MCF 10A (cell line): ENCODE measurements at places on chromosomes 6 and 20. TPM values are rescaled to one million over a fixed set of nuclear protein-coding genes. Genes with fewer than 3 reads are reported as not detected.

The GPR63 gene
- 0.42 and 0.54 TPM in 2 replicates for total RNA-seq

The ITCH gene
- total RNA-seq, result 57.3 and 68.3 TPM in 2 replicates

The SLC22A23 gene
- 11.5 and 11.9 TPM in 2 replicates for total RNA-seq

The OXT gene
- not detected in 2 replicates for total RNA-seq

The RIPOR2 gene
- 3.5 and 4.9 TPM in 2 replicates for total RNA-seq

The BMP2 gene
- 6.7 and 7.7 TPM in 2 replicates for total RNA-seq

The DCDC2 gene
- total RNA-seq, result 0.52 TPM in 1 of 2 replicates, not detected in the other

The PAX1 gene
- not detected in 2 replicates for total RNA-seq

The ZNF165 gene
- total RNA-seq, result 7.1 and 10.8 TPM in 2 replicates

The BANF2 gene
- total RNA-seq, result not detected in 2 replicates

The TRIM40 gene
- total RNA-seq, result not detected in 2 replicates

The PCK1 gene
- total RNA-seq, result not detected in 2 replicates

The PNPLA1 gene
- total RNA-seq, result 0.27 TPM in 1 of 2 replicates, not detected in the other

The CAPN11 gene
- total RNA-seq, result not detected in 2 replicates

The ENPP4 gene
- 0.30 and 0.32 TPM in 2 replicates for total RNA-seq

DNA sequence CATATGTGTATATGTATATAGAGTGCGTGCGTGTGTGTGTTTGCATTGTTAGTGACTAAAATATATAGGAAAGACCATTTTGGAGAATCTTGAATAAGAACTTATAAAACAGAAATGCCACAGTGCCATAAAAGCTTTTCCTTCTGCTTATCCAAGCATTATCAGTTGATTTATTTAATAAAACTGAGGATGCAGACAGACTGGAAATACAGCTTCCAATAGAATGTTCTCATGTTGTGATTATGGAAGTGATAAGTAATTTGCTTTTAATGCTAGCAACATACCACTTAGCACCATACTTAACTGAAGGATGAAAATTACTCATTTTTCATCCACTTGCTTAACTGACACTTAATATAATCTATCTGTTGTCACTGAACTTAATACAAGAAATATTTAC is 820.1 kb downstream of the TFAP2A start:
- H3K36me3 ChIP-seq, result no peaks in the 10 kb centered on the region
- no peak overlapping the region for H3K27ac ChIP-seq
- H3K27me3 ChIP-seq, result no peaks in the 10 kb centered on the region
- no peak overlapping the region for H3K4me3 ChIP-seq
- H3K4me1 ChIP-seq, result no peaks in the 10 kb centered on the region

GRCh38 chr6:2230659-2231277 is 14.6 kb downstream of the GMDS start:
- no peaks in the 10 kb centered on the region for H3K27me3 ChIP-seq
- H3K36me3 ChIP-seq, result peaks cover 6% of the 10 kb centered on the region
- H3K4me1 ChIP-seq, result peaks cover 15% of the 10 kb centered on the region
- peak; percentile 1 for DNase-seq
- H3K27ac ChIP-seq, result peak overlapping the region; percentile 46
- no peak overlapping the region for H3K4me3 ChIP-seq

GRCh38 chr6:142444376-142444775 is 142.6 kb downstream of the ADGRG6 start:
- H3K4me3 ChIP-seq, result no peak overlapping the region
- H3K36me3 ChIP-seq, result peaks cover 9% of the 10 kb centered on the region
- no peak overlapping the region for H3K27ac ChIP-seq
- H3K27me3 ChIP-seq, result no peaks in the 10 kb centered on the region

GRCh38 chr6:129863664-129864063 is 2.5 kb upstream of the TMEM244 start:
- H3K4me3 ChIP-seq, result no peak overlapping the region
- no peaks in the 10 kb centered on the region for H3K4me1 ChIP-seq
- H3K27me3 ChIP-seq, result no peaks in the 10 kb centered on the region
- H3K27ac ChIP-seq, result no peak overlapping the region
- DNase-seq, result peak; percentile 18

DNA sequence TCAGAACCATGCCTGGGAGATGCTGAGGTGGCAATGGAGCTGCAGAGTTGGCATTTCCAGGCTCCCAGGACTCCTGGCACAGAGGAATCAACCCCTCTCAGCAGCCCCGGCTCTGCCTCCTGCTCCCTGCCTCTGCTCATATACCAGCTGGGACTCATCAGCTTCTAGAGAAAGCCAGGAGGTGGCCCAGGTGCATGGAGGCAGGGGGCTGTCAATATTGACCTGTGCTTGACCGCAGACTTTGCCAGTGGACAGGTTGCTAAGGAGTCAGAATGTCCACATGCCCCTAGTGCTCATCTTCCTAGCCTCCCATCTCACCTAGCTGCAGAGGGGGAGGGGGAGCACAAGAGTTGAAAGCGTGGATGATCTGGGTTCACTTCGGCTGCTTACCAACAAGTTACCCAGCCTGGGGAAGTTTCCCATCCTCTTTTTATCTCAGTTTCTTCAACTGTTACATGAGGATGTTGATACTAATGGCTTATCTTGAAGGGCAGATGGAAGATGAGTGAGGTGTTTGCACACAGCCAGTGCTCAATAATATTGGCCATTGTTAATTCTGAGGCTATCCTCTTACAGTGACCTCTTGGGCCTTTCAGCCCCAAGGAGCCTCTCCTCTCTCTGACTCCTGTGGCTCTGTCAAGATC is 9.2 kb upstream of the SCRT2 start:
- no peaks in the 10 kb centered on the region for H3K36me3 ChIP-seq
- peaks cover 70% of the 10 kb centered on the region for H3K27me3 ChIP-seq
- H3K4me1 ChIP-seq, result no peaks in the 10 kb centered on the region
- H3K27ac ChIP-seq, result no peak overlapping the region

GRCh38 chr6:193773-194310 is 98.4 kb upstream of the DUSP22 start:
- H3K4me1 ChIP-seq, result peaks cover 16% of the 10 kb centered on the region
- H3K4me3 ChIP-seq, result no peak overlapping the region
- no peaks in the 10 kb centered on the region for H3K27me3 ChIP-seq
- H3K36me3 ChIP-seq, result no peaks in the 10 kb centered on the region
- DNase-seq, result no peak
- H3K27ac ChIP-seq, result no peak overlapping the region

DNA sequence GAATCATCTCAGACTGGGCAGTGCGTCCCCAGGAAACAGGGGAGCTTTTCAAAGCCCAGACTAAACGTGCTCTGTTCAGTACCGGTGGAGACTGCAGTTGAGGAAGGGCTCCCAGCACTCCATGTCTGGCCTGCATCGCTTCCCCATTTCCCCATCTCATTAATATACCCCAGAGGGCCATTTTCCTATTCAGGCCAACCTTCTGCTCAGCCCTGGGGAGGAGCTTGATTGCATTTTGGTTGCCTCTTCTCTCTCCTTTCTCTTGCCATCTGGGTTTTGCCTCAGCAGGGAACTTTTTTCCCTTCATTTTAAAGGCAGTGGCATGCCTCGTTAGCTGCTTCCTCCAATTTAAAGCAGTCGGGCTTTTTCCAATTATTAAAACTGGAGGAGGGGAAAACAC is 394.3 kb upstream of the SOX4 start:
- H3K27ac ChIP-seq, result no peak overlapping the region
- H3K4me3 ChIP-seq, result no peak overlapping the region
- no peaks in the 10 kb centered on the region for H3K36me3 ChIP-seq
- DNase-seq, result no peak
- no peaks in the 10 kb centered on the region for H3K4me1 ChIP-seq

DNA sequence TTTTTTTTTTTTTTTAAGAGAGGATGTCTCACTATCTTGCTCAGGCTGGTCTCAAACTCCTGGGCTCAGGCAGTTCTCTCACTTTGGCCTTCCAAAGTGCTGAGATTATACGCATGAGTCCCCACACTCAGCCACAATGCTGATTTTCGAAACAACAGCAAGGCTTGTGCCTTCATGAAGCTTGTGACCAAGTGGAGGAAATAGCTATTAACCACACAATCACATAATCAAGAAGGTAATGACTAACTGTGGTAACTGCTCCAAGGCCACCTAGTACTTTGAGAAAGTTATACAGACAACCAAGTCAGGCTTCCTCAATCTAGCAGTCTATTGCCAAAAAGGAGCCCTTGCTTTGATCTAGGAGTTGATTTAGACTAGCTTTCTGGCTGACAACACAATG is 46.3 kb downstream of the SOD2 start:
- DNase-seq, result no peak
- peaks cover 11% of the 10 kb centered on the region for H3K36me3 ChIP-seq
- no peak overlapping the region for H3K4me3 ChIP-seq
- H3K4me1 ChIP-seq, result peaks cover 15% of the 10 kb centered on the region

DNA sequence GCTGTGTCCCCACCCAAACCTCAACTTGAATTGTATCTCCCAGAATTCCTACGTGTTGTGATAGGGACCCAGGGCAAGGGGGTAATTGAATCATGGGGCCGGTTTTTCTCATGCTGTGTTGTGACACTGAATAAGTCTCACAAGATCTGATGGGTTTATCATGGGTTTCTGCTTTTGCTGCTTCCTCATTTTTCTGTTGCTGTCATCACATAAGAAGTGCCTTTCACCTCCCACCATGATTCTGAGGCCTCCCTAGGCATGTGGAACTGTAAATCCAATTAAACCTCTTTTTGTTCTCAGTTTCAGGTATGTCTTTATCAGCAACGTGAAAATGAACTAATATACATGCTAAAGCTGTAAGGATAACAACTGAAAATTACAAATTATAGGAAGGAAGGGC is 88.3 kb downstream of the CDYL start:
- peaks cover 5% of the 10 kb centered on the region for H3K36me3 ChIP-seq
- H3K27me3 ChIP-seq, result no peaks in the 10 kb centered on the region
- H3K4me1 ChIP-seq, result peaks cover 6% of the 10 kb centered on the region
- DNase-seq, result no peak

DNA sequence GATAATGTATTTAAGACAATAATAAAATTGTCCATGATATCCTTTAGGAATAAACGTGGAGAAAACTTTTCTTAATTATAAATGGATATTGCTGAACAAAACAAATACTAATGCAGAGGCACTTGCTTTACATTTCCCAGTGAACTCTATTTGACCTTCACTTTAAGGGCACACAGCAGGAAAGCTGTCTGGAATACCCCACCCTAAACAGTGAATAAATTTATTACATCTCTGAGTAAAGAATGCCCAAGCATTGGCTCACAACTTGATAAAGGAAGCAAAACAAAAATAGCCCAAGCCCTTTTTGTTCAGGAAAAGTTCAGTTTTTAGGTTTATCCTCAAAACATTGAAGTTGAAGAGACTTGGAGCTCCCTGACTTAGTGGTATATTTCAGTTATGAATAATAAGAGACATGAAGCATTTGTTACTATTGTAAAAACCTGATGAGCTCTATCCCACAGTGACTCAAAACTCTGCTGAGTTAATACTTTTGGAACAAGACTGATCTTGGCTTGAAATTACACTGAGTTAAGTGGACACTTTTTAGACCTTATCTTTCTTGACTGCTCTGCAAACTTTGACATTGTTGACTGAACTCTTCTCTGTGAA is 353.9 kb downstream of the BCKDHB start:
- no peaks in the 10 kb centered on the region for H3K36me3 ChIP-seq
- DNase-seq, result no peak
- no peaks in the 10 kb centered on the region for H3K27me3 ChIP-seq
- no peak overlapping the region for H3K27ac ChIP-seq
- peaks cover 38% of the 10 kb centered on the region for H3K4me1 ChIP-seq
- no peak overlapping the region for H3K4me3 ChIP-seq

DNA sequence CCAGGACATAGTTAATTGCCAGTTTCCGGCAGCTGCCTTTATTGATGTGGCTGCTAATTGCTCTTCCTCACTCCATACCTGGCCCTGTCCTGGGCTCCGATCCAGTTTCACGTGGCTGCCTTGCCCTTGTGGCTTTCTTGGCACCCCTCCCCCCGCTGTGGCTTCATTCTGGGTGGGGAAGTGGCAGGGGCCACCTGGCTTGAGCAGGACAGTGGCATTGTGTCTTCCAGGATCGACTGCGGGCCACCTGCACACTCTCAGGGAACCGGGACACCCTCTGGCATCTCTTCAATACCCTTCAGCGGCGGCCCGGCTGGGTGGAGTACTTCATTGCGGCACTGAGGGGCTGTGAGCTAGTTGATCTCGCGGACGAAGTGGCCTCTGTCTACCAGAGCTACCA is 10.8 kb downstream of the MAVS start:
- no peak overlapping the region for H3K4me3 ChIP-seq
- H3K27me3 ChIP-seq, result no peaks in the 10 kb centered on the region
- peaks cover 9% of the 10 kb centered on the region for H3K4me1 ChIP-seq
- peak overlapping the region; percentile 28 for H3K27ac ChIP-seq

DNA sequence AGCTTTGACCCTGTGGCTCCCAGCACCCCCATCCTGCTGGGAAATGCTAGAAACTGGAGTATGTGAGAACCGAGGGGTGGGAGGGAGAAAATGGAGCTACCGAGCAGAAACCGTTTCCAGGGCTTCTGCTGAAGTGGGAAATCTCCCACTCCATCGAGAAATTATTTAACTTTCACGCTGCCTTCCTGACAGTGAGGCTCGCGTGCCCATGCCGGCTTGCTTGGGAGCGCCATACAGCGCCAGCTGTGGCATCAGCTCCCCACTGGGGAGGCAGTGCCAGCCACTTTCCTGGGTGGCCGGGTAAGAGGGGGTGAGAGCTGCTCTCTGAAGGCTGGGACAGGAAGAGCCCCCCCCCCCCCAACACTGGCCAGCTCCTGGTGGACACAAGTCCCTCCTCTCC is 268.9 kb downstream of the TAF4 start:
- H3K36me3 ChIP-seq, result no peaks in the 10 kb centered on the region
- no peaks in the 10 kb centered on the region for H3K27me3 ChIP-seq
- no peaks in the 10 kb centered on the region for H3K4me1 ChIP-seq
- no peak for DNase-seq
- H3K4me3 ChIP-seq, result no peak overlapping the region

DNA sequence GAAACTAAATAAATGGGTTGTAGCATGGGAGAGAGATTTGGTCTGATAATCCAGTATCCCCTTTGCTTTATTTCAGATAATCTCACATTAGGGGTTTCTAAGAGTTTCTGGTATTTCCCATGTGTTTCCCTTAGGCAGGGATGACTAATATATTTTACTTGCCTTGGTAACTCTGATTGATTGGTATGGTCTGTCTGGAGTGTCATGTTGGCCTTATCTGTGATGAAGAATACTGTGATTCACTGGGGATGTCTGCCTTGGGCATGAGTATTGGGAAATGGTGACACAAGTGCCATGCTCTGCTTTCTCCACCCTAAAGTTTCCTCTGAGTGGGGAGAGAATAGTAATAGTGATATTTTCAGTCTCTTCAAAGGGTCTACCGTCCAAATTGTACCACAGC is 10.1 kb downstream of the SLC22A2 start:
- no peak overlapping the region for H3K4me3 ChIP-seq
- no peaks in the 10 kb centered on the region for H3K27me3 ChIP-seq

DNA sequence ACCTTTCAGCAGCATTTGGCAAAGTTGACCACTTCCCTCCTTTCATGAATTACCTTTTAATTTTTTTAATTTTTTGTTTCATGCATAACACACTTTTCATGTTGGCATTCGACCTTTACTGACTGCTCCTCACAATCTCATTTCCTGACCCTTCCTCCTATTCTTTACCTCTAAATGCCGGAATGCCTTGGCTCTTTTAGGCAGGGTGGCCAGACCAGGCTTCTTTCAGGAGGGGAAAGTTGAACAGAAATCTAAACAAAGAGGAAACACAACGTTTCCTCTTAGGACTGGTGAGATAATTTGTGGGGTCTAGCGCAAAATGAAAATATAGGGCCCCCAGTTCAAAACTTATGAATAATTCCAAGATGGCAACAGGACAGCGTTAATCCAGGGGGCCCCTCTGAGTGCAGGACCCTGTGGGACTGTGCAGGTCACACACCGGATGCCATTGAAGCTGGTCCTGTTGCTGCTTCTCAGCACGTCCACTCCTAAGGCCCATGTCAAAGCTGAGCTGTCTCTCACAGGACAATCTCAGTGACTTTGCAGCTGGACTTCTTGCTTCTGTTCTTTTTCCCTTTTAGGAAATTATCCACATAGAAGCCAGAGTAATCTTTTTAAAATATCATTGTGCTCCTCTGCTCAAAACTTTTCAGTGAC is 313.8 kb downstream of the HDGFL1 start:
- peaks cover 17% of the 10 kb centered on the region for H3K4me1 ChIP-seq

- no peaks in the 10 kb centered on the region for H3K4me1 ChIP-seq
- peaks cover 41% of the 10 kb centered on the region for H3K27me3 ChIP-seq
- no peaks in the 10 kb centered on the region for H3K36me3 ChIP-seq
- no peak for DNase-seq
These were observed 90.5 kb upstream of the FERMT1 start for GRCh38 chr20:6213311-6213710.
